ENCODE measurements at places on chromosomes 5 and 9. TPM values are rescaled to one million over a fixed set of nuclear protein-coding genes. Genes with fewer than 3 reads are reported as not detected.

GRCh38 chr5:3858524-3858923, 262.9 kb downstream of the IRX1 start:
- no peak for DNase-seq

DNA sequence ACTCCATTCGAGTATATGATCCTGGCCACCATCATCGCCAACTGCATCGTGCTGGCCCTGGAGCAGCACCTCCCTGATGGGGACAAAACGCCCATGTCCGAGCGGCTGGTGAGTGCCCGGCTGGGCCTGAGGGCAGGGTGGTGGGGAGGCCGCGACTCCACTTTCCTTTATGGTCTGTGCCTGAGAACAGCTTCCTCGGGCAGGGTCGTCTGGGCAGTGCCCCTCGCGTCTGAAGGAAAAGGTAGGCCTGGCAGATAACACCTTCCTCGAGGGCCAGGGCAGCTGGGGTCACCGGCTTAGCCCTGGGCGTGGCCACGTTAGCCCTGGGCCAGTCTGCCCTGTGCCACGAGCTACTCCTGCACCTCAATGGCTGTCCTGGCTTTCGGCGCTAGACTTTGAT, 1.5 kb downstream of the CACNA1B start:
- no peak for DNase-seq

GRCh38 chr9:16535555-16535954, 334.9 kb downstream of the BNC2 start:
- no peak for DNase-seq

GRCh38 chr5:5294429-5294828, 128.0 kb upstream of the ICE1 start:
- DNase-seq, result no peak

DNA sequence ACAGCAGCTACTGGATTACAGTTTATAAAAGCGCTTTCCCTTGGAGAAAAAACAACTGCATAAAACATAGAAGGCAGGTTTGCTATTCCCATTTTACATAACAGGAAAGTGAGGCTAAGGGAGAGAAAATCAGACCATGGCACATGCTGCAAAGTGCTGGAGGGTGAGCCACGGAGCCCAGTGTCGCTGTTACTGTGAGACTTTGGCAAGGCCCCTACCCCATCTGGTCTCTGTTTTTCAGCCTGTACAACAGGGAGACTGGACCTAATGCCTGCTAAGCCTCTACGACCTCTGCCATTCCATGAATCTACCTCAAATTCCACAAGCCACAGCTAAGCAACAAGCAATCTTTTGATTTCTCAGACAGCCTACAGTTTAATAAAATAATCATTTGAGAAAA, 139.2 kb downstream of the GABBR2 start:
- DNase-seq, result no peak

GRCh38 chr5:17196697-17197096, 20.7 kb upstream of the BASP1 start:
- DNase-seq, result no peak

GRCh38 chr9:132002643-132003318, 76.9 kb downstream of the MED27 start:
- DNase-seq, result no peak

DNA sequence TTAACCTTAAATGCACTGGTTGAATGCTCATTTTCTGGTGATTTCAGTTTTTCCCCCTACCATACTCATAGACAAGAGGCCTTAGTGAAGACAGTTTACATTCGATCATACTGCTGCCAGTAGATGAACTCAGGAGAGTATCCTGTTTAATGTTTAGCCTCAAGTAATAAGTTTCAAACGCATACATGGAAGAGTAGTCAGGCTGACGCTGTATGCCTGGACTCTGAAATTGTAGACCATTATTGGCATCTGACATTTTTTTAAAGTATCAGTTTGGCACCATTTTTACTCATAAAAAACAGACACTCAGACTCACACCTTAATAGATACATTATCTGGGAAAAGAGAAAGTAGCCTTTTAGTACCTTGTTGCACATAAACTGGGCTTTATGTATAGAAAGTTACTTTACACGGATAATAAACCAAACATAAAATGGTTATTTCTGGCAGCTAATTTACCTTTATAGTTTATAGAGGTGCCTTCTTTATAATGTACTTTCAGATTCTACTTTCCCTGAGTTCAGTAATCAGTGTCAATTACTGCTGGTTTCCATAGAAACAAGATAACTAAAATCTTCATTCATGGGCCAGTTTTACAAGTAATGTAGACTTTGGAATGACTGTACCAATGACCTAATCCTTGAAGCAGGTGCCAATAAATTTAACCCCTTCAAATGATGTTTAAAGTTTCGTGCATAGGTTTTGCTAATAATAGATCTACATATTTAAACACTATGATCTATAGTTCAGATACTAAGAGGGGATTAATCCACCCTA, 183.8 kb upstream of the ITGA1 start:
- no peak for DNase-seq

GRCh38 chr5:159181152-159181551, 28.2 kb downstream of the RNF145 start:
- no peak for DNase-seq

DNA sequence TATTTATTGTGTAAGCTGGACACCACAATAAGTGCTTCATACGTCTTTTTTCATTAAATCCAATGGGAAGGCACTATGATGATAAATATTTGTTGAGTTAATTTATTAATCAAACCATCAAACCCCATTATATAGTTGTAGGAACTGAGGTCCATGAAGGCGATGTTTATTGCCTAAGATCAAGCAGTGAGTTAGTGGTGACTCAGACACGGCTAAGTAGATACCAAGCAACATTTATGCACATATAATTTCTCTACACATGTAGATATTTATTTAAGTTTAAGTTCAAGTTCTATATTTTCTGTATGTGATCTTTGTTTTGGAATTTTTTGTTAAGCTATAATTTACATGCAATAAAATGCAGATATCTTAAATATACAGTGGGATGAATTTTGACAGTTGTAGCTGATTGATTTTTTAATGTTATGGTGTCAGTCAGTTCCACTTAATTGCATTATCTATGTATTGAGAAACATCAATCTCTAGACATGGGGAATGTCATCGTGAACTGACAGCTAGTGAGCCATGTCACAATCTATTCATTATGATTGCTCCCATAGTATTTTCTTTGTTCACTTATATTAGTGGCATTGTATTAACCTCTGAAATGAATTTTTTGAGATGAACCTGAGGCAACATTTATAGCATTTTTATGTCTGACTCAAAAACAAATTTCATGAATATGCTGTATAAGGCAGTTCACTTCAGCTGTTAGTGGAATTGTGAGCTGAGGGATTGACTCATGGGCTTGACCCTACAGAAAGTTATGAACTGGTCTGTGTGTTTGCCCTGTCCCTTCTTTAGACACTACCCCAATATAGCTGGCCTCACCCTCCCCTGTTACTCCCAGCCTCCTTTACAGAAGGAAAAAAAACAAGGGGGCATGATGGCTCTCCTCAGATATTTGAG, 11.9 kb upstream of the GARNL3 start:
- no peak for DNase-seq

GRCh38 chr5:140207250-140207964, 32.4 kb downstream of the CYSTM1 start:
- no peak for DNase-seq

DNA sequence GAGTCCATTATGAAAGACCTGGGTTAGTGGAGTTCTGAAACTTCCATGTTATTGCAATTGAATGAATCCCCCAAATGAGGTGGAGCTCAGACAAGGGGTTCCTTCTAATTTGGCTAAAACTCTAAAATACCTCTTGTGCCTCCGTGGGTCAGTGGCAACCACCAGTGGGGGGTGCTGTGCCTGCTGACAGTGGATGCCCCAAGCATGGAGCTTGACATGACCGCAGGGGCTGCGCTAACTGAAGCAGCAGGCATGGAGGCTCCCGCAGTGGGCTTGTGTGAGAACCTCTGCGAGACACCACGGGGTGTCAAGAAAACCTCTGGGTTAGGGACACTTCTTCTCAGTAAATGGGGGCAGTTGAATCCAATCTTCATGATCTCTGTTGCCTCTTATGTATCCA, 200.5 kb downstream of the DRD1 start:
- DNase-seq, result no peak

- DNase-seq, result no peak
These were observed 273.5 kb upstream of the CCNG1 start for GRCh38 chr5:163163858-163164257.

DNA sequence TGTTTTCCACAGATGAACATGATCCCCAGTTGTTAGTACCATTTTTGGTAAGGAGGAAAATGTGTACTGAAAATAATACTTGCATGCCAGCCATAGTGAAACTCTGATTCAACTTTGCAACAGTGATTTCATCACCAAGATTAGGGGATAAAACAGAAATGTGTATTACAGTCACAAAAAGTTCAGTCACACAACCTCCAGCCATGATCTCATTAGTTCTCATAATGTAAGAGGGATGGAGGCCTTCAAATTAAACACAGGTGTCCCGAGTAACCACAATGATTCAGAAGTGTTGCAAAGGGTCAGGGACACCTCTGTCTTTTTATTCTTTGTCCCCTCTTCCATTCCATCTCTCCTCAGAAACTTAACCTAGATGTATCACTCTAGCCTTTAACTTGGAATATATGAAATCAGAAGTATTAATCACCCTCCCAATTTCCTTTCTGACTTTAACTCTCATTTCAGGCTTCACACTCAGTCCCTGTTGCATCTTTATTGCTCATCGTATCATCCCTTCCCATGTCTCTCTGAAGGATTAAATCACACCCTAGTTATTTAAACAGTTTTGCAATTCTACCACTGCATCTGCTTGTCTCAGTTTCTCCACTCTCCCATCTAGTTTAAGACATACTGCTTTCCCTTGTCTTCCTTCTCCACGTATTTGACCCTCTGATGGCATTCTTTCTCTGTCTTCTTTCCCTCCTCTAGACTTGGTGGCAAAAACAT, 291.2 kb downstream of the ADAMTS6 start:
- no peak for DNase-seq

GRCh38 chr5:111735583-111736270, 21.3 kb downstream of the NREP start:
- no peak for DNase-seq

DNA sequence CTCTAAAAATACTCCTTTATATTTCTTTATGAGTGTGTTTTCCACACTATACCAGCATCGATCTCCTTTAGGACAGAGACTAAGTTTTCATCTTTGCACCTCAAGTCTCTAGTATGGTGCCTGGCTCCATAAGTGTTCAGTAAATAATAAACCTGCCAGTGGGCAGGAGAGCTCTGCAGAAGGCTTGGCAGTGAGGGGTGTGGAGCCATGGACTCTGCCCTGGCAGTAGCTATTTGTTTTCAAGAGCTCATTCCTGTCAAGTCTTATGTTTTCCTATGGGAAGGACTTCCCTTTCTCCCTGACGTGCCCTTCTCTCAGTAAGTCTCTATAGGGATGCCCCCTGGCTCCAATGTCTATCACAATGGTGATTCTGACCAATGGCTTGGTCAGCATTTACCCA, 252.2 kb downstream of the PIK3R1 start:
- DNase-seq, result no peak

GRCh38 chr9:129769669-129770068, 16.8 kb upstream of the PTGES start:
- no peak for DNase-seq

- DNase-seq, result no peak
These were observed 372.1 kb upstream of the SGCD start for GRCh38 chr5:155954701-155955445.

DNA sequence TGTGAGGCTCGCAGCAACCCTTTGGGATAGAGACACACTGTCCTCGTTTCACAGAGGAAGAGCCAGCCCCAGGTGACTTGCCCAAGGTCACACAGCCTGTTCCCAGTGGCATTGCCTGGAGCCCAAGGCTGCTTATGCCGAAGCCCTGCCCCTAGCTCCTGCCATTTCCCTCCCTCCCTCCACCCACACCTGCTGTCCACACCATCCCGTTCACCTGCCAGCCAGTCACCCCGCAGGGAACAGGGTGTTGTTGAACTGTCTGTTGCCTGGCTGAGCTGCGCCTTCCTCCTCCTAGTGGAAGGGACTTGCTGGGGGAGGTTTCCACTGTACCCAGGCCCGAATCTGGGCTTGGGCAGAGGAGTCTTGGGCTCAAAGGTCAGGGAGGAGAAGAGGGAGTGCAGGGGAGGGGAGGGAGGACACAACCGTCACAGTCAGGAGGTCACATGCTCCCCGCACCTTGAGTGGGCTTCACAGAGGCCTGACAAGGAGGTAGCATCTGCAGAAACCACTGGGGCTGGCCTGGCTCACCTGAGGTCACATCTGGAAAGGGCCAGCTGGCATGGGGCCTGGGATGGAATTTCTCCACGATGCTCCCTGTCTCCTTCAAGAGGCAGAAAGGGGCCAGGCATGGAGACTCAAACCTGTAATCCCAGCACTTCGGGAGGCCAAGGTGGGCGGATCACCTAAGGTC, 6.3 kb downstream of the TTC16 start:
- no peak for DNase-seq

DNA sequence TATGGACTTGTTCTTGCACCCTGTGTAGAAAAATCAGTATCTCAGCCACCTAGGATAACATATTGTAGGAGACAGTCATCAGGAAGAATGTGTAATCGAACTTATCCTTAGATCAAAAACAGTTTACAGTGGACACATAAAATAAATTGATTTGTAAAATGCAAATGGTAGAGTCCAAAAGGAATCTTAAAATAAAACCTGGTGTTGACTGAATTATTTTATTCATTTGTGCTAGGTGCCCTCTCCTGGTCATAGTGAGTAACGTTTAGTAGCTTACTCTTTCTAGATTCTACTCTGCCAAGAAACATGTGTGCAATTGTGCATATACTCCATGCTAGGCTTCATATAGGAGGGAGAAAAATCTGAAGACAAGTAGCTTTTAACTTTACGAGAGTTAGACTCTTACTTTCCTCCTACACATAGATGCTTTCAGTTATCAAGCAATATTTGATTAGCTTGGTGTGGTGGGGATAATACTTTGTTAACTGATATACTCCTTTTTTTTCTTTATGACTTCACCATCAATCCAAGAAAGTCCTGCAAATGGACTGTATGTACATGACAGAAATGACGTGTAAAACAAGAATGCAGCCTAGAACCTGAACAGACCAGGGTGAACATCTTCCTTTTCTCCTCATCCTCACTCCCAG, 23.7 kb upstream of the LOX start:
- DNase-seq, result no peak

The CNOT6 gene
- total RNA-seq, result 46.3 TPM

The RNF183 gene
- not detected for total RNA-seq

The CCNH gene
- total RNA-seq, result 33.9 TPM

The SLC1A1 gene
- 2.2 TPM for total RNA-seq

The SMARCA2 gene
- 43.7 TPM for total RNA-seq

The EIF4EBP3 gene
- 16.4 TPM for total RNA-seq

The C9orf72 gene
- 14.7 TPM for total RNA-seq
